ENCODE measurements at places on chromosomes 7 and 10. TPM values are rescaled to one million over a fixed set of nuclear protein-coding genes. Genes with fewer than 3 reads are reported as not detected.

DNA sequence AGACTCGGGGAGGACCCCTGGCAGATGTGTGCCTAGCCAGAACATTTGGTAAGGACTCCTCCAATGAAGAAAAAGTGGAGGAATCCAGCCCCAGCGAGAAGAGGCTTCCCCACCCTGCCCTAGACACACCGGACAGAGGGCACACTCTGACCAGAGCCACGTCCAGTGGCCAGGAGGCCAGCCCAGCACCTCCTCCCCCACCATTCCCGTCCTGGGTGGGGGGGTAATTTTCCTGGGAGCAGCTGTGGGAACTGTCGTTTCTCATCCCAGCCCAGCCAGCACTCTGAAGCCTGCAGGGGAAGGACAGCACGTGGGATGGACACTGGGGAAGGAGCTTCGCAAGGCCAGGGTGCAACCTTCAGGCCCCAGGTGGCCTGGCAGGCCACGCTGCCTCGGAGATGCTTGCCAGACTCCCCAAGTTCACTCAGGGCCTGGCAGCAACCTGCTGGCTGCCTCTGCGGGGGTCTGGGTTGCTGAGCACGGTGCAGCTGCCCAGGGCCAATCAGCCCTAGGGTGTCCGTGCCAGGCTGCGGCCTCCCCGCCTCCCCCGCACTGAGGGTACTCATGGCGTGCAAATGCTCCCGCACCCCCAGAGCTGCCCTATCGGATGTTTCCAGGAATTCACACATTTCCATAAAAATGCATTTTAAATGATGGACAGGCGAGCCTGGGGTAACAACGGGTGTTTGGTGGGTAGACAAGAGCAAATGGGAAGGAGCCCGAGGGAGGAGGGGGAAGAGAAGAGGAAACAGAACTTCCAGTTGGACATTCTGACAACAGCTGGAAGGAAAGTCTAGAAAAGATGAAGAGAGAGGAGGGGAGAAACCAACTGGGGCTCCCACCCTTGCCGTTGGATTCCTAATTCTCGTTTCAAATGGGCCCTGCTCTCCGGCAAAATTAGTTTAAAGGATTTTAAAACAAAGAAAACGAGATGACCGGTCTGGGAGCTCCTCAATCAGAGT lies 1.9 kb upstream of the EN2 start:
- H3K4me3 ChIP-seq = peak overlapping the region; percentile 57
- peaks cover 97% of the 10 kb centered on the region for H3K27me3 ChIP-seq
- H3K27ac ChIP-seq = no peak overlapping the region
- no peaks in the 10 kb centered on the region for H3K36me3 ChIP-seq
- no peak for DNase-seq
- peaks cover 54% of the 10 kb centered on the region for H3K4me1 ChIP-seq

GRCh38 chr7:81744389-81744788 lies 25.5 kb downstream of the HGF start:
- no peak overlapping the region for H3K4me3 ChIP-seq
- H3K4me1 ChIP-seq = no peaks in the 10 kb centered on the region
- H3K27me3 ChIP-seq = no peaks in the 10 kb centered on the region
- DNase-seq = no peak

KAT6B gene
- 47.1 TPM for total RNA-seq

DNA sequence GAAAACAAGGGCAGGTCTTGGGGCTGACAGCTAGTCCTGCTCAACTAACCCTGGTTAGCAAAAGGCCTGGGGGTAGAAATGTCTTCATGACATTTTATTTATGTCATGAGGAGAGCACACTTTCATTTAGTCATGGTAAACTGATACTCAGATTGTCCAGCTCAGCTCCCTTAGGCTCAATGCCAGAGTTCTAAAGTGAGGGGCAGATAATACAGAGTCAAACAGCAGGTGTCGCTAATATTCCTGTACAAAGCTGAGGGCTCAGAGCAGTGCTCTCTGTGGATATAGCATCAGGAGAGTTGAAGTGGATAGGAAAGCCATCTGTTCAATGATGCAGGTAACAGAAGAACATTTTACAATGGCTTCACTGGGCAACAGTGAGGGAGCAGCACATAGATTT lies 26.8 kb upstream of the CALCR start:
- no peaks in the 10 kb centered on the region for H3K36me3 ChIP-seq
- no peak overlapping the region for H3K4me3 ChIP-seq
- H3K27ac ChIP-seq = no peak overlapping the region
- no peak for DNase-seq
- no peaks in the 10 kb centered on the region for H3K27me3 ChIP-seq
- H3K4me1 ChIP-seq = no peaks in the 10 kb centered on the region

SH2B2 gene
- 6.5 TPM for total RNA-seq

DNA sequence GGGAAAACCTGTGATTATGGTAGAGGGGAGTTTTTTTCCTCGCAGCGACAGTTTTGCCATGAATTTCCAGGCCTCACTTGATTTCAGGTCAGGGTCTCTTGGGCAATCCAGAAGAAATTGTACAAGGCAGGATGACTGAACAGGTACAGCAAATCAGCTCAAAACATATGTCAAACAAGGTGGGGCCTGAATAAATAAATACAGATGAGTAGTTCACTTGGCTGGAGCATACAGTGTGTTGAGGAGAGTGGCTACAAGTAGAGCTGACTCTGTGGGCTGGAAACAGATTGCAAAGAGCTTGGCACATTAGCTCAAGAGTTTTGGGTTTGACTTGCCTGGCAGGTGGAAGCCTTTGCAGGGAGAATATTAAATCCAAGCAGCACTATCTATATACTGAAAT lies 15.0 kb downstream of the GIMAP8 start:
- no peaks in the 10 kb centered on the region for H3K27me3 ChIP-seq
- no peak for DNase-seq
- no peaks in the 10 kb centered on the region for H3K36me3 ChIP-seq
- no peak overlapping the region for H3K4me3 ChIP-seq
- H3K27ac ChIP-seq = no peak overlapping the region
- H3K4me1 ChIP-seq = peaks cover 15% of the 10 kb centered on the region

DNA sequence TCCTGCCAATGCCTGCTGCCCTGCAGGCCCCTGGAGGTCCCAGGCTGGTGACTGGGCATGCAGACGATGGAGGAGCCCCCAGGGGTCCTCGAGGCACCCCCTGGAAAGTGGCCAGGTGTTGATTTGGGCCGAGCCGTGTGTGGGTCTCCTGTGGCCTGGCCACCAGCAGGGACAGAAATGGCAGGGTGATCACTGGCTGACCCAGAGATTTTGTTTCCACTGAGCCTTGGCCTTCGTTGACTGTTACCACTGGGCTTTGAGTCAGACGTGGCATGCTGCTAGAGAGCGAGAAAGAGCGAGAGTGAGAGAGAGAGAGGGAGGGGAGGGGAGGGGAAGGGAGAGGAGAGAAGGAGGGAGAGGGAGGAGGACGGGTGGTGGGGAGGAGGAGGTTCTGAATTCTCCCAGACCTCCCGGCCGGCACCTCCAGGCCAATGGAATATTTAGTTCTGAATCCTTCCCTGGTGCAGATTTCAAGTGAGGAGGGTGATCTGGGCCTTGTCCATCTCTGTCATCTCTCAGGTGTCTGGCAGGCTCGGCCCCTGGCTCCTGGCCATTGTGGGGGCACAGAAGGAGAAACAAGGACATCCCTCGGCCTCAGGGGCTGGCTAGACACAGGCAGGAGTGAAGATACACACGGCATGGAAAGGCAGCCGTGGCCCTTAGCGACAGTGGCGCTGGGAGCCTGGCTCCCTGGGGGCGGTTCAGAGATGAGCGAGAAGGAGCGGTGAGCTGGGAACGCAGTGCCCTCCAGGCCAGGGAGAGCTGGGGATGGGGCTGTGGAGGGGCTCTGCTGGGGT lies 58.2 kb downstream of the GLRX3 start:
- no peaks in the 10 kb centered on the region for H3K27me3 ChIP-seq
- peaks cover 11% of the 10 kb centered on the region for H3K4me1 ChIP-seq
- no peaks in the 10 kb centered on the region for H3K36me3 ChIP-seq
- DNase-seq = no peak
- H3K4me3 ChIP-seq = no peak overlapping the region

- H3K4me3 ChIP-seq = no peak overlapping the region
- H3K27me3 ChIP-seq = no peaks in the 10 kb centered on the region
- peaks cover 10% of the 10 kb centered on the region for H3K36me3 ChIP-seq
- H3K4me1 ChIP-seq = no peaks in the 10 kb centered on the region
Observed at GRCh38 chr7:108581655-108582491, 12.2 kb downstream of the DNAJB9 start.

- no peak overlapping the region for H3K4me3 ChIP-seq
- peaks cover 11% of the 10 kb centered on the region for H3K36me3 ChIP-seq
- no peaks in the 10 kb centered on the region for H3K27me3 ChIP-seq
- DNase-seq = no peak
- H3K27ac ChIP-seq = no peak overlapping the region
Observed at GRCh38 chr10:122143238-122143841, 127.8 kb upstream of the BTBD16 start.

DNA sequence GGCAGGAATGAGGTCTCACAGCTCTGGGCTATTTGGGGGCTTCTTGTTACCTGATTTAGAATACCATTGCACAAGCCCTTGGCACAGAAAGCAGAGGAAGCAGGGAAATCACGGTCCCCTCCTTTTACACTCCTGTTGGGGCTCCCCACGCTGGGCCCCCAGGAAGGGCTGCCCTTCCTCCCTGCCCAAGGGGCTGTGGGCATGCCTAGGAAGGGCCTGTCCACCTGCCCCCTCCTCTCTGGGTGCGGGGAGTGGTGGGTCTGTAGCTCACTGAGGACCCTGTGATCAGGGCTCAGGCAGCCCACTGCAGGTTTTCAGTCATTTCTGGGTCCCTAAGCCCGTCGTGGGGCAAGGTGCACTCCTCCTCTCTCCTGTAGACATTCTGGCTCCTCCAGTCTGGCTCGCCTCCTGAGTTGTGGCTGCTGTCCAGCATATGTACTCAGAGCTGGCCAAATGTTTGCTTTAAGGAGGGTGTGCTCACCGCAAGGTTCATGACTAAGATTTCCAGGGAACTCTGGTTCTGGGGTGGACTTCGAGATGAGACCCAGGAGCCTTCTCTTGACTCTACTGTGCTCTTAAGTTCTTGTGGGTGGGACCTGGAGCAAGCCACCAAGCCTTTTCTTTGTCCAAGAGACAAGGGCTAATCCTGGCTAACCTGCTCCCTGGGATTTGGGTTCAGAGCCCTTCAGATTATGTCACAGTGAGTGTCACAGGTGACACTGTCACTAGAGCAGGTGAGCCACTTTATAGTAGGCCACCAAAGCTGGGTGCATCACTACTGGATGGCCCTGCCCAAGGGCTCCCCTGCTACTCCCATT lies 56.0 kb downstream of the TACR2 start:
- DNase-seq = peak; percentile 81
- H3K4me1 ChIP-seq = peaks cover 63% of the 10 kb centered on the region
- no peak overlapping the region for H3K4me3 ChIP-seq

AKR1C4 gene
- total RNA-seq = not detected

DNA sequence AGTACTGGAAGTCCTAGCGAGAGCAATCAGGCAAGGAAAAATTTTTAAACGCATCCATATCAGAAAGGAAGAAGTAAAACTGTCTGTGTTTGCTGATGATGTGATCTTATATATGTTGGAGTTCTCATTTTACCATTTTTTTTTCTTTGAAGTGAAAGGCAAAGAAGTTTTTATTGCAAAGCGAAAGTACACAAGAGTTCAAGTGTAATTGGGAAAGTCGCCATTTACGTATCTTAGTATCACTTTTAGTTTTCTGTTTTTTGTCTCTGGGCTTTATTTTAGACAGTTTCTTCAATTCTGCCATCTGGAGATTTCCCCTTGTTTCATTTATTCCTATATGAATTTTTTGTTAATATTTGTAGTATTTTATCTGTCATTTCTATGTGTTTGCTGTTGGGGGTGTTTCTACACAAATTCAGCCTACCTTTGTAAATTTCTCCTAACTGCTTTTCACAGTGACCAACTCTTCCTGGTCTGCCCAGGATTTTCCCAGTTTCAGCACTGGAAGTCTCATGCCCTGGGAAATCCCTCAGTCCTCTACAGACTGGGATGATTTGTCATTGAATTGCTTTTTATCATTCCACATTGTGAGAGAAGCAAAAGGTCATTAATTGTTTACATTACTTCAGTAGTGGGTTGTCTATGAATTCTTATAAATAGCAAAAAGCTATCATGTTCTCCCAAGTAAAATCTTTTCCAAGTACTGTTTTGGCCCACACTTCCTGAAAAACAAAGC lies 23.2 kb downstream of the BET1 start:
- H3K27me3 ChIP-seq = no peaks in the 10 kb centered on the region
- no peak overlapping the region for H3K27ac ChIP-seq
- no peaks in the 10 kb centered on the region for H3K36me3 ChIP-seq
- no peak overlapping the region for H3K4me3 ChIP-seq

GRCh38 chr7:137254766-137255165 lies 88.8 kb downstream of the PTN start:
- no peak for DNase-seq
- no peaks in the 10 kb centered on the region for H3K36me3 ChIP-seq
- H3K27ac ChIP-seq = no peak overlapping the region
- no peaks in the 10 kb centered on the region for H3K27me3 ChIP-seq
- no peak overlapping the region for H3K4me3 ChIP-seq

DNA sequence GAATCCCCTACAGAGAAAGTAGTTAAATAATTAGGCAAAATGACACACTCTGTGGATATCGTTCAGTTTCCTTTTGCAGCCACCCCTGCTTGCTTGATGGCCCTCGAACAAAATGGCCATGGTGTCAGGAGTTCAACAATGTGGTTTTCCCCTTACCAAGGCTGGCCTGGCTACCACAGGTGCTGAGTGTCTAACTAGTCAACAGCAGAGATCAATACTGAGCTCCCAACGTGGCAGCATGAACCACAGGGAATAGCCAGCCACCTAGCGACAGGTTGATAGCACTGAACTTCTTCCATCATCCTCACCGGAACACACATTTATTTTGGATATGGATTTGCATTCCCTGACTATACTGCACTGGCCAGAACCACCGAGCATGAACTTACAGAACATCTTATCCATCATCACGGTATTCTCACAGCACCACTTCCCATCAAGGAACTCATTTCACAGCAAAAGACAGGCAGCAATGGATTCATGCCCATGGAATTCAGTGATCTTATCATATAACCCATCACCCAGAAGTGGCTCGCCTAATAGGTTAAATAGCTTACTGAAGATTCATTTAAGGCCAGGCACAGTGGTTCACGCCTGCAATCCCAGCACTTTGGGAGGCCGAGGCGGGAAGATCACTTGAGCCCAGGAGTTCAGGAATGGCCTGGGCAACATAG lies 6.3 kb downstream of the C10orf67 start:
- peaks cover under 1% of the 10 kb centered on the region for H3K27me3 ChIP-seq
- no peak overlapping the region for H3K27ac ChIP-seq
- DNase-seq = no peak

PKD2L1 gene
- not detected for total RNA-seq

DNA sequence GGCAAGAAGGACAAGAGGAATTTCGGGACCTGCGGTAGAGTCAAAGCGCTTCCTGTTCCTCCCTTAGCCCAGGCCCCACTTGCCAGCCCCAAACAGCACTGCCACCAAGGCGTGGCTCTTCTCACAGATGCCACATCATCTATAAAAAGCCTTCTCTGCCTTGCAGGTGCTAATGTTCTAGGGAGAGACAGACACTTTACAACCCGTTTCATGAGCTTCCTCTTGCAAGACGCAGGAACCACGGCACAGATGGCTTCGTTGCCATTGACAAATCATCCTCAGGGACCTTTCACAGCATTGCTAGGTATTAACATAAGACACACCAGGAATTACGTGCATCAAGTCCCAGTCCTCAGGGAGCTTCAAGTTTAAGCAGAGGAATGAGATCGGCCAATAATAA lies 180.9 kb downstream of the JCAD start:
- H3K27me3 ChIP-seq = no peaks in the 10 kb centered on the region
- no peak overlapping the region for H3K27ac ChIP-seq
- no peak overlapping the region for H3K4me3 ChIP-seq

- no peak for DNase-seq
- H3K27ac ChIP-seq = no peak overlapping the region
- no peaks in the 10 kb centered on the region for H3K27me3 ChIP-seq
- H3K4me1 ChIP-seq = no peaks in the 10 kb centered on the region
- H3K4me3 ChIP-seq = no peak overlapping the region
Observed at GRCh38 chr10:75817198-75817597, 385.8 kb downstream of the LRMDA start.

IGFBP3 gene
- total RNA-seq = 209 TPM

FAM25G gene
- total RNA-seq = 41.8 TPM

ETV1 gene
- 3.9 TPM for total RNA-seq

All from suprapubic skin (tissue), 4 donors.